Smooth muscle cell of the umbilical artery (primary cell): ENCODE measurements at places on chromosomes 6 and 20. TPM values are rescaled to one million over a fixed set of nuclear protein-coding genes. Genes with fewer than 3 reads are reported as not detected.

Gene HDGFL1
- total RNA-seq = not detected in 2 replicates

Gene BPIFB4
- total RNA-seq = not detected in 2 replicates

Gene SLC22A23
- total RNA-seq = 0.55 and 0.59 TPM in 2 replicates

Gene VSTM2L
- 1.4 and 1.8 TPM in 2 replicates for total RNA-seq

Gene C6orf52
- total RNA-seq = 0.30 TPM in 1 of 2 replicates, not detected in the other

Gene KCNK15
- total RNA-seq = 0.09 TPM in 1 of 2 replicates, not detected in the other

Gene ADGRG6
- 8.0 and 29.9 TPM in 2 replicates for total RNA-seq

Gene ZSCAN31
- 1.8 and 2.0 TPM in 2 replicates for total RNA-seq

Gene OR12D3
- total RNA-seq = not detected in 2 replicates

Gene SLC32A1
- not detected in 2 replicates for total RNA-seq

Gene TRIM10
- not detected in 2 replicates for total RNA-seq

Gene ANKRD66
- total RNA-seq = not detected in 2 replicates

Gene RIMS1
- 0.89 and 3.6 TPM in 2 replicates for total RNA-seq

Gene AVP
- not detected in 2 replicates for total RNA-seq

Gene LHFPL5
- total RNA-seq = not detected in 2 replicates
